SJSA1 (cell line): ENCODE measurements at places on chromosomes 1 and 21. TPM values are rescaled to one million over a fixed set of nuclear protein-coding genes. Genes with fewer than 3 reads are reported as not detected.
A peak's percentile ranks its signal among the peaks of the same experiment; 100 is the strongest.

DRAXIN gene
- not detected in 2 replicates for total RNA-seq

BMP8B gene
- 0.08 TPM in 1 of 2 replicates, not detected in the other for total RNA-seq

CDCA8 gene
- total RNA-seq: 10.3 and 28.8 TPM in 2 replicates

BCL2L15 gene
- total RNA-seq: 0.03 and 0.13 TPM in 2 replicates

SLC25A34 gene
- total RNA-seq: 0.22 and 0.92 TPM in 2 replicates

PLA2G2A gene
- total RNA-seq: not detected in 2 replicates

CADM3 gene
- not detected in 2 replicates for total RNA-seq

PRKAB2 gene
- total RNA-seq: 17.2 and 25.5 TPM in 2 replicates

PROK1 gene
- total RNA-seq: not detected in 2 replicates

SELE gene
- 0.21 and 0.22 TPM in 2 replicates for total RNA-seq

AKIRIN1 gene
- total RNA-seq: 54.1 and 70.0 TPM in 2 replicates

ESRRG gene
- total RNA-seq: not detected in 2 replicates

DNA sequence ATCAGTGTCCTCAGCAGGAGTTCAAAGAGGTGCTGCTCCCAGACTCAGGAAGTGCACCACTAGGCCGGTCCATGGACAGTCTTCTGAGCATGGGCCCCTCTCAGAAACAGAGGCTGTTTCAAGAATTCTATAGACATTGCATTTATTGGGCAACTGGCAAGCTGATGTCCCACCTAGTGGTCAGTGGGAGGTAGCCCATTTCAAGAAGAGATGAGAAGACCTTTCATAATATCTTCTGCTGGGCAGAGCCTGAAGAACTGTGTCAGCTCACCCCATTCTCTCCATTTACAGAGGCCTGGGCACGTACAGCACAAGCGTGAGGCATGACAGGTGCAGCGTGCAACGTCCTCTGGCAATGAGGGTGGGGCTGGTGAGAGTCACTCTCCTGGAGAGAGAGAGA is 216.0 kb downstream of the DYRK1A start:
- H3K4me1 ChIP-seq: no peaks in the 10 kb centered on the region
- DNase-seq: peak; percentile 26
- H3K4me3 ChIP-seq: no peak overlapping the region
- no peaks in the 10 kb centered on the region for H3K27me3 ChIP-seq
- no peak overlapping the region for H3K27ac ChIP-seq
- H3K36me3 ChIP-seq: no peaks in the 10 kb centered on the region

DNA sequence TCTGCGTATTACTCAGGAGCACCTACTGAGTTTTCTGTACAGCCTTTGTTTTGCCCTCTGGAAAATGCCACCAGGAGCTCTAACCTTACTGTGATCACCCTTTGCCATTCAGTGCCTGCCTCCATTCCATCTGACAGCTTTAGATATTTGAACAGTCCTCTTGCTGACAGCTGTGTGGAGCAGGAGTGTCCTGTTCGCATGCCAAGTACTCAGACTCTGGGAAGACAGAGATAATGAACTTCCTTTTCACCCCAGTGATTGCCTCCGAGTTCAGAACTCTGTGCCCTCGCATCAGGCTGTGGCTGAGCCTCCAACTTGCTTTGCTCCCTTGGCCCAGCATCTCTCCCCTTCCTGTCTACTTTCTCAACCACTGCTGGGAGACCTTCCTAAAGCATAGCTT is 74.0 kb downstream of the CACNA1E start:
- no peaks in the 10 kb centered on the region for H3K36me3 ChIP-seq
- DNase-seq: no peak
- H3K27ac ChIP-seq: no peak overlapping the region
- H3K4me1 ChIP-seq: no peaks in the 10 kb centered on the region

GRCh38 chr1:67465375-67465774 is 35.2 kb upstream of the SERBP1 start:
- no peak overlapping the region for H3K27ac ChIP-seq
- H3K36me3 ChIP-seq: no peaks in the 10 kb centered on the region
- no peaks in the 10 kb centered on the region; the same call in 1 of the 2 replicates for H3K27me3 ChIP-seq
- DNase-seq: no peak

GRCh38 chr1:145692785-145693443 is 14.3 kb downstream of the PDZK1 start:
- no peak overlapping the region for H3K4me3 ChIP-seq
- H3K27me3 ChIP-seq: no peaks in the 10 kb centered on the region
- no peak overlapping the region for H3K27ac ChIP-seq
- no peak for DNase-seq

DNA sequence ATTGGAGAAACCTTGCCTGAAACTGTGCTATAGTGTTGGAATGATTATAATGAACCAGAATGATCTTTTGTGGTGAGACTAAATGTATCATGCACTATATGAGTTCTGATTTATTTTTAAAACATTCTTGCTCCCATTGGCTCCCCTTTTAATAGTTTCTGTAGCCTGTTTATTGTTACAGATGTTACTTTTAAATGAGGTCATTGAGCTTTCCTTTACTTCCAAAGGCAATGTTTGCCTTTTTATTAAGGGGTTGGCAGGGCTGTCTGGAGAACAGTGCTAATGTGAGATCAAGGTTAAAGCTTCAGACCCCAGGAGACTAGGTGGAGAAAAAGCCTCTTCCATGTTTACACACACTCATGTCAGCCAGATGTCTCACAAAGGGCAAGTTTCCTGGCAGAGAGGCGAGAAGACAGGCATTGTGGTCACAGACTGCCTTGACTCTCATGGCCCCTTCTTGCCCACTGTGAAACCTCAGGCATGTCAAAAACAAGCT is 120.6 kb upstream of the RAVER2 start:
- H3K4me3 ChIP-seq: no peak overlapping the region
- no peak for DNase-seq
- no peak overlapping the region for H3K27ac ChIP-seq
- no peaks in the 10 kb centered on the region for H3K4me1 ChIP-seq

DNA sequence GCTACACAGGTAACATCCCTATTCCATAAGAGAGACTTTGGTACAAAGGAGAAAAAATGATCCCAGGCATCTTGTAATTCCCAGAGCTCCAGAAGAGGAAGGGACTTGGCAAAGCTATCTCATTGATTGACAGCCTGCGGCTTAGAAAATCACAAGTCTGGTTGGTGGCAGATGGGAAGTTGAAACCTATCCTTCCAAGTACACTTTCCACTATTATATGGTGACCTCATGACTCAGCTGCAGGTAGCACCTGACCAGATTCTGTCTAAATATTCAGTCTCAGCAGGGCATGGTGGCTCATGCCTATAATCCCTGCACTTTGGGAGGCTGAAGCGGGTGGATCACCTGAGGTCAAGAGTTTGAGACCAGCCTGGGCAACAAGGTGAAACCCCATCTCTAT is 89.9 kb downstream of the TIAM1 start:
- no peak for DNase-seq
- no peaks in the 10 kb centered on the region for H3K36me3 ChIP-seq
- no peak overlapping the region for H3K4me3 ChIP-seq
- H3K27ac ChIP-seq: no peak overlapping the region

- H3K36me3 ChIP-seq: no peaks in the 10 kb centered on the region
- H3K27ac ChIP-seq: no peak overlapping the region
- peaks cover 10% of the 10 kb centered on the region for H3K4me1 ChIP-seq
- peaks cover 56% of the 10 kb centered on the region for H3K27me3 ChIP-seq
Measured at GRCh38 chr1:213986020-213986924, 1.5 kb upstream of the PROX1 start.

DNA sequence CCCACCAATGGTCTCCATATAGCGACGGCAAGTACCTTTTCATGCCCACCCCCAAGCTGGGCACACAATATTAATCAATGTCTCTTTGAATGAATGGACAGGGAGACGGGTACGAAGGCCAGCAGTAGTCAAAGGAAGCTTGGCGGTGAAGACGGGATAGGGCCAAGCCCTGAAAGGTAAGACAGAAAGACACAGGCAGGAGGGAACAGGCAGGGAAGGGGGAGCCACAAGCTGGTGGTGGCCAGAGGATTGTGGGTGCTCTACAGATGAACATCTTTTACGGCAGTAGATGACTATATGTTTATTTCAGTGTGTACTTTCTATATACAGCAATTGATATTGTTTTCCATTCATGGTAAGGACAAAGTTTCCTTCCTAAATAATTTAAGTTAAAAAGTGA is 16.3 kb downstream of the CAPZB start:
- H3K27ac ChIP-seq: no peak overlapping the region
- H3K4me1 ChIP-seq: peaks cover 26% of the 10 kb centered on the region
- no peak overlapping the region for H3K4me3 ChIP-seq
- peaks cover 67% of the 10 kb centered on the region for H3K36me3 ChIP-seq
- no peak for DNase-seq

DNA sequence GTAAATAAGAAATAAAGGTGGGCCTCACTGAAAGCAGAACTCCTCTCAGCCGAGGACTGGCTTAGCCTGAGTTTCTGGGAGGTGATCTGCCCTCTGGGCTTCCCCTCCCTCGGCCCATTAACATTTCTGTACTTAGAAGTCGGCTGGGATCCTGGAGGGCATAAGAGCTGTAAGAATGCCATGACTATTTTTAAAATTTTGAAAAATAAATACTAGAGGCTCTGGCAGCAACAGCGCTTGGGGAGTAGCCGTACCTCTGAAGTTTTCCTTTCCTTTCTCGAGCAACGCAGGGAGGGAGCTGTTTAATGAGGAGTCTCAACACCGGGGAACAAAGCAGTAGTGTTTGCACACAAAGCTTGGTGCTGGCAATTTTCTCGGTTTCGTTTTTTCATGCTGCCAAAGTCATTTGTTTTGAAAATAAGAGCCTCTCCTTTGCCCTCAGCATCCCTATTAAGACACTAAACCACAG is 498.7 kb downstream of the SMYD3 start:
- DNase-seq: no peak
- H3K4me3 ChIP-seq: no peak overlapping the region
- no peaks in the 10 kb centered on the region for H3K27me3 ChIP-seq
- peaks cover 24% of the 10 kb centered on the region for H3K4me1 ChIP-seq
- no peaks in the 10 kb centered on the region for H3K36me3 ChIP-seq

DNA sequence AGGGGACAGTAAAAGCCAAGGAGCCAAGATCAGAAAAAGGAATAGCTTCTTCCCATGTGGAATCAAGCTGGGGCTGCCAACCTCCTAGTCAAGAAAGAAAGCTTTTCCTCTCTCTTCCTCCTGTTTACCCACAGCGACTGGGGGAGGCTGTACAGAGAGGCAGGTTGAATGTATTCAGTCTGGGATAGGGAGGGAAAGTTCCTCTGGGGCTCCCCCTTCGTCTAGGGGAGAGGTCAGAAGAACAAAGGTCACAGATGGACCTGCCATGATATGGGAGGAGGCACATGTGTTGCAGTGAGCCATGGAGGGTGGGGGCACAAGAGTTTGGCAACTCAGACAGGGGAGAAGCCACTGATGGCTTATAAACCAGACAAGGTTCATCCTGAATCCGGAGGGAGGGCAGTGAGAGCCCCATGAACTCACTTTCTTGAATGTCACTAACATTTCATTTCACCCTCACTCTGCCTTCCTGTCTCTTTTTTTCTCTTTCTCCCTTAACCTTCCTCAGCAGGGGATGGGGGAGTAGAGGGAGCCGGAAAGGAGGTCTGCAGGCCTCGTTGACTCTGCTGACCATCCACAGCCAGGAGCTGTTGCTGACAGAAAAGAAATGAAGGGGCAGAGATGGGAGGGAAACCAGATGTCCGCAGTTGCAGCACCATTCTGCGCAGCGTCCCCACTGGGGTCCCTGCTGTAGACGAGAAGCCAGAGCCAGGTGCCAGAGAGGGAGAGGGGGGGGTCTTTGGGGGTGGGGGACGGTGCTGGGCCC is 61.1 kb downstream of the PLXNA2 start:
- no peak overlapping the region for H3K27ac ChIP-seq
- H3K4me1 ChIP-seq: peaks cover 35% of the 10 kb centered on the region
- no peaks in the 10 kb centered on the region for H3K27me3 ChIP-seq
- H3K4me3 ChIP-seq: no peak overlapping the region
- H3K36me3 ChIP-seq: 0 out of 2 replicates have a peak, but pooled peaks cover 7% of the 10 kb centered on the region

DNA sequence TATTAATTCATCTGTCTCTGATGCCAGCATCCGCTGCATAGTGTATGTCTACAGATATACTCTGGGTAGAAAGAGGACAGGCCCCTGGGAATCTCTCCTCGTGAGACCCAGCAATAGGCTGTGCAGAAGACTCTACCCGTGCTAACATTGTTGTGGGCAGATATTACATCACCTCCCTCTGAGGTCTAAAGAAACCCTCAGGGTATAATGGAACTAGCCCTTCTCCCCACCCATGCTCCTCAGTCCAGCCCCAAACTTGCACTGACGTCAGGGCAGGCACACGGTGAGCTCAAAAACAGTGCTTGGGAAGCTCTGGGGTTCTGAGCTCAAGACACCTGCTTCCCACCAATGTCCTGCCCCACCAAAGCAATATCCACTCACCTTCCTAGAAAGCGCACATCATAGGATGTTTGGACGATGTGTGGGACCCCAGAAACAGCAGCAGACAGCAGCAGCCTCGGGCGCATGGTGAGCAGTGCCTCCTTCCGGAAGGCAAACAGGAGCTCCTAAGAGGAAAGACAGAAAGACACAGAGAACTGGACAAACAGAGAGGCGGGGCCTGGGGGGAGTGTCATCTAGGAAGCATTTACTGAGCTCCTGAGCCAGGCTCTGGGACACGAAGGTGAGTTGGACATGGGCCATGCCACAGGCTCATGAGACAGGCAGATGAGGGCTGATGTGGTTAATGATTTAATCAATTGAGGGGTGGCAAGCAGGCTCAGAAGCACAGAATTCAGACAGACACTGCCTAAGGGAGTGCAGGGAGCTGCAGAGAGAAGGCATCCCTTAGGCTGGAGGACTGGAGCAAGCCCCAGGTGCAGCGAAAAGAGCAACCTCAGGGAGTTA is 4.8 kb downstream of the OVGP1 start:
- H3K36me3 ChIP-seq: no peaks in the 10 kb centered on the region
- no peak overlapping the region for H3K27ac ChIP-seq
- no peaks in the 10 kb centered on the region for H3K4me1 ChIP-seq
- no peak overlapping the region for H3K4me3 ChIP-seq

- H3K27ac ChIP-seq: no peak overlapping the region
- DNase-seq: no peak
- H3K36me3 ChIP-seq: peaks cover 9% of the 10 kb centered on the region
- no peaks in the 10 kb centered on the region for H3K4me1 ChIP-seq
- H3K4me3 ChIP-seq: no peak overlapping the region
Measured at GRCh38 chr1:33500547-33500946, 28.1 kb downstream of the ZSCAN20 start.

- H3K27ac ChIP-seq: no peak overlapping the region
- no peak for DNase-seq
- no peaks in the 10 kb centered on the region for H3K4me1 ChIP-seq
- H3K4me3 ChIP-seq: no peak overlapping the region
Measured at GRCh38 chr1:241229711-241230110, 127.3 kb downstream of the RGS7 start.

DNA sequence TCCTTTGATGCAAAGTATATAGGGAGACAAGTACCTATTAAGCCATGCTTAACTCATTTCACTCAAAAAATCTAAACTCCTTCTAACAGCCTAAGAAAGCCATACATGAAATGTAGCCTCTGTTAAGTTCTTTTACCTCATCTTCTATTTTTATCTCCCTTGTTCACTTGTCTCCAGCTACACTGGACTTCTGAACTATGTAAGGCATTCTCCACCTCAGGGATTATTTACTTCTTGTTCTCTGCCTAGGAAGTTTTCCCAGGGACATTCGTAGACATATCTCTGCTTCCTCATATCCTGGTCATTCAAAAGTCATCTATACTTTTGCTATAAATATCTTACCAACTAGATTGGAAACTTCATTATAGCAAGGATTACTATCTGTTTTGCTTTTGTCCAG is 96.9 kb downstream of the COP1 start:
- DNase-seq: no peak
- H3K4me3 ChIP-seq: no peak overlapping the region

GRCh38 chr1:235558621-235559169 is 54.4 kb upstream of the B3GALNT2 start:
- H3K4me1 ChIP-seq: no peaks in the 10 kb centered on the region
- no peak for DNase-seq
- H3K36me3 ChIP-seq: no peaks in the 10 kb centered on the region
- no peak overlapping the region for H3K27ac ChIP-seq

GRCh38 chr1:213669964-213670691 is 317.6 kb upstream of the PROX1 start:
- no peak overlapping the region for H3K4me3 ChIP-seq
- no peak for DNase-seq
- no peaks in the 10 kb centered on the region for H3K4me1 ChIP-seq
- H3K27ac ChIP-seq: no peak overlapping the region
- H3K27me3 ChIP-seq: no peaks in the 10 kb centered on the region
